ENCODE measurements at places on chromosomes 4 and X.

DNA sequence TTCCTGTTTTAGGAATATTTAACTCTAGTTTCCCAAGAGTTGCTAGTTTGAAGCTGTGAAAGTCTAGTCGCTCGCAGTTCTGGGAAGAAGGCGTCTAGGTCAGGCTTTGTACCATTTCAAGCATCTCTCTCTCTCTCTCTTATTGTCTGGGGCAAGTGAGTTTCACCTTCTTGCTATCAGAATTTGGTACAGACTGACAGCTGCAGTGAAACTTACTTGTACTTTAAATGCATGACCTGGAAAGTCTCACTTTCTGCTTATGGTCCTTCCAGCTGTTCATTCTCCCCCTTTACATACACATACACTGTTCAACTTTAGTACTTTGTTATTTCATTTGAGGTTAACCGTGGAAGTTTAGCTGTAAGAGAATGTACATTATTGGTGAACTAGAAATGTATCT is 4.4 kb downstream of the FRMPD4 start:
- DNase-seq: no peak

DNA sequence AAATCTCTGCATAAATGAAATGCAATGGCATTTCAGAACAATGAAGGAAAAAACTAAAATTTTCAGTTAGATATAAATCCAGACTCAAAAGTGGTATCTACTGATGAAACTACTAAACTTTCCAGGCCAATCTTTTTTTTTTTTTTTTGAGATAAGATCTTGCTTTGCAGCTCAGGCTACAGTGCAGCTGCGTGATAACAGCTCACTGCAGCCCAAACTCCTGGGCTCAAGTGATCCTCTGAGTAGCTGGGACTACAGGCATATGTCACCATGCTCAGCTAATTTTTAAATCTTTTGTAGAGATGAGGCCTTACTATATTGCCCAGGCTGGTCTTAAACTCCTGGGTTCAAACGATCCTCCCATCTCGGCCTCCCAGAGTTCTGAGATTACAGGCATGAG is 1228.2 kb upstream of the ADGRL3 start:
- DNase-seq: no peak

DNA sequence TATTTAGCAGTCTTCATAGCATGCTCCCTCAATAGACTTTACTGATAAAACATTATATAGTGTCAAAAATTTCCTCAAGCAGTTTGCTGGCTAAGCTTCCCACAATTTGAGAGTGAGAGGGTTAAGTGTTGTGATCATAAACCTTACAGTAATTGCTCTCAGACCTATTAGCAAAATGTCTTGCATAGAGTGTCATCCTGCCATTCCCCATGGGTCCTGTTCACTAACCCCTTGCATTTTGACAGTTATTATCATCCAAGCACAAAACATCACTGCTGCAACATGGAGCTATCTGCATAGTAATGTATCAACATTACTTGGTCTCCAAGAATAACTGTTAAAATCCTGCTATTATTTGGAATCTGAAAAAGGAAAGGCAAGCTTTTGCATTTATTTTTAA is 196.1 kb upstream of the GK2 start:
- no peak for DNase-seq

GRCh38 chr4:128168701-128169100 is 107.6 kb downstream of the LARP1B start:
- DNase-seq: no peak

GRCh38 chr4:53711926-53712325 is 120.6 kb upstream of the LNX1 start:
- no peak for DNase-seq

- DNase-seq: no peak
Measured at GRCh38 chr4:77653162-77653758, 47.6 kb downstream of the CXCL13 start.

DNA sequence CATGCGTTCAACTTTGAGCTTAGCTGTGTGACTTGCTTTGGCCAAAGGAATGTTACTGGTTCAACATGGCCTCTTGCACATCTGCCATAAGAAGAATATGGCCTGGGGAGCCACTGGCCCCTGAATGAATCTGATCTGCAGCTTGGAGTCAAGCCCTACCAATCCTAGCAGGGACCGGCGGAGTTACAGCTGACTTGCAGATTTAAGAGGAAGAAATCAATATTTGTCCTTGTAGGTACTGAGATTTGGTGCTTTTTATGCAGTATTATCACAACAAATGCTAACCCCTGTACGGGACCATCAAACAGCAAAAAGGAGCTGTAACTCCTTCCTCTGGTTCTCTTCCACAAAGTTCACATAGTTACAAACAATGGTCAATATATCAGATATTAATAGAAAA is 252.0 kb downstream of the LDB2 start:
- DNase-seq: no peak

DNA sequence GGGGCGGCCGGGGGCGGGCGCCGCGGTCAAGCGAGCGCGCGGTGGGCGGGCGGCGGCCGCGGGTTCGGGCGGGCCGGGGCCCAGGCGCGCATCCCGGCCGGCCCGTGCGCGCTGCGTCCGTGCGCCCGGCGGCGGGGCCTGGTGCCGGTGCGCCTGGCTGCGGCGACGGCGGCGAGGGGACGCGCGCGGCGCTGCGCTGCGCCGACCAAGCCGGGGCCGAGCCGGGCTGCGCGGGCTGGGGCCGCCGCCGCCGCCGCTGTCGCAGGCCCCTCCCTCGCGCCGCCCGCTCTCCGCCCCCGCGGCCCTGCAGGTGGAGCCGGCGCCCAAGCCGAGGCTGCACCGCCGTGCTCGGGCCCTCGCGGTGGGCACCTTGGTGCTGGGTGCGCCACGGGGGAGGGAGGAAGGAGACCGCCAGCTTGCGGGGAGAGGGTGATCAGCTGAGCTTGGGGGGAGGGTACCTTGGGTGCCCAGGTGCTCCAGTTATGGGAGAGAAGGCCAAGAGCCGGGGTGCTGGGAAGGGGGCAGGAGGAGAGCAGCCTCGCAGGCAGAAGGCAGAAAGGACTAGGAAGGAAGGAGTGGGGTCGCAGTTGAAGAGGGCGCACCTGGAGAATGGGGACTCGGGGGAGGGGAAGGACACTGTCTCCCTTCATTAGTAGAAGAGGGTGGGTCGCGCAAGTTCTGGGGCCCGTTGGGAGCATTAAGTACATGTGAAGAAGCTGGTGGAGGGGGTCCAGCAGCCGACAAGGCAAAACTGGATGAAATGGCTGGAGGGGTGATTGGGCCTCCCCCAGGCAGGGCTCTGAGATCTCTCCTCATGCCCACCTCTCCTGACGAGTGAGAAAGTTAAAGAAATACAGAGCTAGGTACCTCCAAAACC is at the start of gene PPP2R2C:
TSS of gene PPP2R2C (minus strand) at position 228 of the 877 bp plus-strand sequence. CDS start 385 bp downstream, outside the sequence.
- DNase-seq: no peak

DNA sequence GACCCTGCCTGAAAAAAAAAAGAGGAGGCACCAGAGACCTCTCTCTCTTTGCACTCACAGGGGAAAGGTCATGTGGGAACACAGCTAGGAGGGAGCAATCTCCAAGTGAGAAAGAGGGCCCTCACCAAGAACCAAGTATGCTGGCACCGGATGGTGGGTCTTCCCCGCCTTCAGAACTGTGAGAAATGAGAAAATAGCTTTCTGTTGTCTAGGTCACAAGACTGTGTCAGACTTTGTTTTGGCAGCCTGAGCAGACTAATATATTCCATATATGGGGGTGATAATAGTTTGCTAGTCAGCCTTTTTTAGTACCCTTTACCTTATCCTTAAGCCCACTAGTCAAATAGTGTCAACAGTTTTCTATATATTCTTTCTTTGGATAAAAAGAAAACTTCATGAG is 193.0 kb downstream of the TRIML1 start:
- no peak for DNase-seq
